ENCODE measurements at places on chromosomes 7 and 10.
A peak's percentile ranks its signal among the peaks of the same experiment; 100 is the strongest.

GRCh38 chr10:2392145-2392812, 655.0 kb upstream of the ADARB2 start:
- DNase-seq: no peak

- no peak for DNase-seq
These were observed 16.8 kb downstream of the UBE2D4 start for GRCh38 chr7:43942997-43943396.

GRCh38 chr10:1094112-1095057, 38.2 kb downstream of the WDR37 start:
- peak; percentile 42 for DNase-seq

DNA sequence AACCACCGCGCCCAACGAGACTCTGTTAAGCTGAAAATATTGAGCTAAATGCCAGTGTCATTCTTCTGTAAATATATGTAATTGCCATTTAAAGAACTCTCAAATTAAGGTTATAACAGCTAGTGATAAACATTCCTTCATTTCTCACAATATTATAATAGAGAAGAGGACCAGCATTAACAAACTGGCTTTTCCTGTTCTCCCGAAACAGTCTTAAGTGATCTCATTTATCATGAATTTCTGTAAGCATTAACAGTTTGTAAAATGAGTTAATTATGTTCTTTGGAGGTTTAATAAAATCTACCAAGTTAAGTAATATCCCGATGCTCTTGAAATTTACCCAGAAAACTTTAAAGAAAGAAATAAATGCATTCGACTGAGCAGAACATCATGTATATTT, 352.8 kb downstream of the KCNMA1 start:
- DNase-seq: no peak

GRCh38 chr10:121639416-121639815, 41.2 kb upstream of the FGFR2 start:
- no peak for DNase-seq

DNA sequence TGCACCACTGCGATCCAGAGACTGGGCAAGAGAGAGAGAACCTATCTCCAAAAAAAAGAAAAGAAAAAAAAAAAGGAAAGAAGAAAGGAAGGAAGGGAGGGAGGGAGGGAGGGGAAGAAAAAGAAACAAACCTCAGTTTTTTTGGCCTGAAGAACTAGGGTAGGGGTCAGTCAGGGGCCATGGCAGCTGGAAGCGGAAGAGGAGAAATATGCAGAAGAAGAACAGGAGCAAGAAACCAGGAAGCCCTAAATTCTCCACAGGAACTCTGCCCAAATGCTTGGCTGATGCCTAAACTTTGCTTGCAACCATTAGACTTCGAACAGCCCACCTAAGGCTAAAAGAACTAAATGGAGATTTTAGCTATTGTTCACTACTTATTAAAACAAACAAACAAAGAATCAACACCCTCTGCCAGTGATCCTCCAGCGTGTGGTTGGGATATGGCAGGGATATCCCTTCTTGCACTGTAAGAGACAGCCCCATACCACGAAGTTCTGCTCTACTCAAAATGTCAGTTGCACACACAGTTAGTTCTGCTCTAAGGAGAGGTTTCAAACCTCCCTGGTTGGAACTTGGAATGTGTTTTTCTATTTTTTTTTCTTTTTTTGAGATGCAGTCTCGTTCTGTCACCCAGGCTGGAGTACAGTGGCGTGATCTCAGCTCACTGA, 139.5 kb downstream of the FAM107B start:
- DNase-seq: no peak

DNA sequence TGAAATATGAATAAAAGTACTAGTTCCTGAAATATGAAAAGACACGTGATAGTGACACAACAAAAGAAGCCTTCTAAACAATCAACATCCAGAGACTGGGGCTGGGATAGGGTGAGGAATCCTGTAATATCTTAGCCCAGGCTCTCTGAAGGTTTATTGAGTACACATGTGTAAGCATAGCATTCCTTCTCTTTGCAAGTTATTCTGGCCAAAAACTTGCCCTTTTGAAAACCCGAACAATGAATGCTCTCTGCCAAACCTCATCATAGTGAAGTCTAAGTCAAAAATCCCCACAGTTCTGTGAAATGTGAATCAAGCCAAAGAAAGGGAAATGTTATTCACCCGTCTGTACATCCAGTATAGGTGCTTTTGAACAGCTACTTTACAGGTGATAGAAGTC, 11.6 kb downstream of the SEMA3D start:
- DNase-seq: no peak

DNA sequence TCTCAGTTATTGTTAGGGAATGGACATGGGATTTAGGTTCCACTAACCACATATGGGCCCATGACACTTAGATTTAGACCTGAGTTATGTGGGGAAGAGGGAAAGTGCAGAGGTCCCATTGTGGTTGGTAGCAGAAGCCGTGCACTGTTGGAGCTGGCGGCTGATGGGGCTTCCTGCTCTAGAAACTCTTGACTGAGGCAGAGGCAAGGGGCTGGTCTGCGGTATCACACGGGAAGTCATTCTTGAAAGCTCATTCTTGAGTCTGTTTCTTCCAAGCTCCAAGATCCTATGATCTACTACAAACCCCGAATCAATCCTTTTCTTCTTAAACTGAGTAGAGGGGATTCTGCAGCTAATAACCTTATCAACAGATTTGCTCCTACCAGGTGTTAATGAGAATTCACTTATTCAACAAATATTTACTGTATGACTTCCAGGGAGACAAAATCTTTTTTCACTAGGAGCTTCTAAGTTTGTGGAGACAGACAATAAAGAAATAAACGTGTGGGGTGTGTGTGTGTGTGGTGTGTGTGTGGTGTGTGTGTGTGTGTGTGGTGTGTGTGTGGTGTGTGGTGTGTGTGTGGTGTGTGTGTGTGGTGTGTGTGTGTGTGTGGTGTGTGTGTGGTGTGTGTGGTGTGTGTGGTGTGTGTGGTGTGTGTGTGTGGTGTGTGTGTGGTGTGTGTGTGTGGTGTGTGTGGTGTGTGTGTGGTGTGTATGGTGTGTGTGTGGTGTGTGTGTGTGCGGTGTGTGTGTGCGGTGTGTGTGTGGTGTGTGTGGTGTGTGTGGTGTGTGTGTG, 57.1 kb downstream of the AOC1 start:
- DNase-seq: peak; percentile 22

- no peak for DNase-seq
These were observed 12.3 kb downstream of the CISD1 start for GRCh38 chr10:58281092-58281752.

DNA sequence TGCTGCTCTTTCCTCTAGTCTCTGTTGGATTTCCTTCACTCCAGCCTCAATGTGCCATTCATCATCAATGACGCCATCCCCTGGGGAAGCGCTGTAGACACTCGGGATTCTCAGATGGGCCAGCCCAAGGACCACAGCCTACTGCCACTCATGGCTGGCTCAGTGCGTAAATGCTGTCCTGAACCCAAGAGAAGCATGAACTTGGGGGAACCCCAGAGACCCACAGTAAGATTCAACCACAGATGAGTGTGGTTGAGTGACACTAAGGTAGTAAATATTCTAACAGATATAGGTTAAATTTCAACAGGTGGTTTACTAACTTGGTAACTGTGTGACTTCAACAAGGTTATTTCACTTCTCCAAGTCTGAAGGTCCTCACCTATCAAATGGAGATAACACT, 304.1 kb downstream of the GRM8 start:
- DNase-seq: no peak

GRCh38 chr10:113459626-113460280, 93.1 kb upstream of the HABP2 start:
- no peak for DNase-seq

GRCh38 chr10:69748621-69749020, 53.1 kb upstream of the COL13A1 start:
- no peak for DNase-seq

- no peak for DNase-seq
These were observed 25.7 kb downstream of the GOLGA7B start for GRCh38 chr10:97875391-97875790.

DNA sequence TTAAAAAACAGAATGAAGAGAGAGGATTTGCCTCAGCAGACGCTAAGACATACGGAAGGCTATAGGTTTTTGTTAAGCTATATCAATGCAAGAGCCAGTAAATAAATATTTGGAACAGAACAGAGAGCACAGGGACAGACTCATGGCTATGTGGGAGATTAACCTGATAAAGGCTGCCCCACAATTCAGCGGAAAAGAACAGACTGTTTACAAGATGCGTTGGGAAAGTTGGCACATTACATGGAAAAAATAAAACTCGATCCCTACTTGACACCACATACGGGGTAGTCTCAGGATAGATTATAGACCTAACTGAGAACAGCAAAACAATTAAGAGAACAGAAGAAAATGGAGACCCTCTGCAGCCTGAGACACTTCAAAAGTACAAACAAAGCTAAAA, 10.8 kb downstream of the KCNH2 start:
- no peak for DNase-seq

GRCh38 chr10:91164520-91165065, 55.9 kb upstream of the PCGF5 start:
- no peak for DNase-seq

DNA sequence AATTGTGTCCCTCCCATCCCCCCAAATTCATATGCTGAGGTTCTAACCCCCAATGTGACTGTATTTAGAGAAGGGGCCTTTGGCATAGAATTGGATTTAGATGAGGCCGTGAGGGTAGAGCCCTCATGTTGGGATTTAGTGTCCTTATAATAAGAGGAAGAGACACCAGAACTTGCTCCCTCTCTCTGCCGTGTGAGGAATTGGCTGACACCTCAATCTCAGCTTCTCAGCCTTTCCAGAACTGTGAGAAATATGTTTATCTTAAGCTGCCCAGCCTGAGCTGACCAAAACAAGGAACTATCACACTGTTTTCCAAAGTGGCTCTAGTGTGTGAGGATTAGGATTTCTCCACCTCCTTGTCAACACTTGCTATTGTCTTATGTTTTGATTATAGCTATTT, 400.0 kb upstream of the FZD8 start:
- DNase-seq: no peak

DNA sequence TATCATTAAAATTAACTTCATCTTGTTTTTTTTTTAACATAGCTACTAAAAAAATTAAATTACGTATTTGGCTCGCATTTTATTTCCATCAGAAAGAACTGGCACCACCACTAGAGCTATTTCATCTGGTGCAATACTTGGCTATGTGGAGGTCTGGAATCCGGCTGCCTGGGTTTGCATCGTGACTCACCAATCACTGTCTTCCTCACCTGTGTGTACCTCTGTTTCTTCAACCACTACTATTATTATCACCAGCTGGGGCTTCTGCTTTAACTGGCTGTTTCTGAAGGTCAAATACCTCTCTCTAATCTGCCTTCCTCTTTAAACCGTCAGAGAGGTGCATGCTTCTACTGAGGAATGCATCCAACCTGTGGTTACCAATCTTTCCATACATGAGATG, 6.5 kb downstream of the WDR91 start:
- DNase-seq: no peak

- DNase-seq: no peak
These were observed 40.4 kb upstream of the DLX5 start for GRCh38 chr7:97064972-97065587.

DNA sequence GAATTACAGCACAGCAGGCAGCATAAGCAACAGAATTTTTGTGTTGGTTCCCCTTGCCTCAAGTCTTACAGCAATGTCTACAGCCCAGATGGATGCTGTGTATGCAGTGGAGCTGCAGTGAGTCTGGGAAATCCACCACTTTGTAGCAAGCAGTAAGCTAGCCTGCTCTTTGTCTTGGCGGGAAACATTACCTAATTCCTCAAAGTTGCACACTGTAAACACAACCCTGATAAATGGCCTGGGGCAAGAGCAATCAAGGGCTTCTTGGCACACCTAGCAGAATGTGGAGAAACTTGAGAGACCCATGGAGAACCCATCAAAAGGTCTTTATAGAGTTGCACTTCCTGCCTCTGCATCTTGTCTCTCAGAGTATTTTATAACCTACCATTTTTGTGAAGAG, 102.0 kb upstream of the FOXP2 start:
- DNase-seq: no peak

DNA sequence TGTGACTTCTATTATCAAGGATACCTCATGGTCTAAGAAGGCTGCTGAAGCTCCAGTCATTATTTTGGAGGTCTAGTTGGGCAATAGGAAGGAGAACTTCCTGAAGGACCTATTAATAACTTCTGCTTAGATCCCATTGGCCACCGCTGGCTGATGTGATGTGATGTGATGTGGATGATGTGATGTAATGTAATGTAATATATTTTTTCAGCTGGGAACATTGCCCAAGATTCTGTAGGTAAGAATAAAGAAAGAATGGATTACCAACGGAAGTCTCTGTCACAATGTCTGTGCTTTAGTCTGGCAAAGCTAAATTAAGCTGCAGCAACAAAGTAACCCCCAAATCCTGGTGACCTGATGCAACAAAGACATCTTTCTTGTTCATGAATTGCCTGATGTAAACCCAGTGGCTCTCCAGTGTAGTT, 233.7 kb downstream of the PTEN start:
- no peak for DNase-seq

- DNase-seq: no peak
These were observed 138.8 kb downstream of the ZEB1 start for GRCh38 chr10:31457858-31458257.

DNA sequence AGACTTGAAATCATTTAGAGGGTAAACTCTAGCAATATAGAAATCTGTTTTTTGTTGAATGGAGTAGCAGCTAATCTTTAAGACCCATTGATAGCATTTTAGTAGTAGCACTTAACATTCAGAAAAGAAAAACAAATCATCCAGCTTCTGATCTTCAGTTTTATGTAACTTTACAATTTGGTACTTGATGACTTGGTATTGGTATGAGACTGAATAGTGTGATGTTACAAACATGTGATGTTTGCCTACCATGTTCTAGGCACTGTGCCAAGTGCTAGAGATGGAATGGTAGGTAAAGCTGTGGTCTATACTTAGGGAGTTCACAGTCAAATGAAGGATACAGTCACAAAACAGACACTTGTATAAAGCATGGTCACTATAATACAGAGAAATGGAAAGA, 21.3 kb downstream of the ZEB1 start:
- no peak for DNase-seq
